BJ (cell line): ENCODE measurements at places on chromosomes 11 and 22. TPM values are rescaled to one million over a fixed set of nuclear protein-coding genes. Genes with fewer than 3 reads are reported as not detected.
A peak's percentile ranks its signal among the peaks of the same experiment; 100 is the strongest.

DNA sequence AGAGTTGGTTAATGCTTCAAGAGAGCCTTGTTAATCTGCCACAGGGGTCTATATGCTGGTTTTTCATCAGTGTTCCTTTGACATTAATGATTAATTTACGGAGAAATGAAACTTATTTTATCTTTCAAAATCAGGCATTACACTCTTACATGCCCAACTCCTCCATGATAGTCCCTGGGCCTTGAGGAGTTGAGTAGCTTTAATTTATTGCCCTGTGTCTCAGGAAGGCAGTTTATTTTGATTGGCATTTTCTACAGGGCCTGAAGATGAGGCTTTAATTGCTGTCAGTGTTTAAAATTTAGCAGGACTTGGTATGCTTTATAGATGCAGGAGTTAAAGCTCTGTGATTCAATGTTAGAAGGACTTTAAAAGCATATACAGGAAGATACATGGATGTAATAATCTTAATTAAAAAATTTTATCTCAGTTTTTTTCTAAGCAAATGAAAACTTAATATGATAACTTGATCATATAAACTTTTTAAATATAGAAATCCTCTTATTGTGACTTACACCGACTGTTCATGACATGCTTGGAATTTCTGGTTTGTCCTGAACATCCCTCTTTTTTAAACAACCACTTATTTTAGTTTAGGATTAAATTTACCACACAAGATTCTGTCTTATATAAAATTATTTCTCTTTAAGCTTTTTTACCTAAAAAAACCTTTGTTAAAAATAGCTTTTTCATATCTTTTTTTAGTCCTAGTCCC is 12.2 kb downstream of the GLYAT start:
- no peak for DNase-seq

- peak; percentile 59 for DNase-seq
Observed at GRCh38 chr11:14386895-14387480, 28.0 kb upstream of the RRAS2 start.

DNA sequence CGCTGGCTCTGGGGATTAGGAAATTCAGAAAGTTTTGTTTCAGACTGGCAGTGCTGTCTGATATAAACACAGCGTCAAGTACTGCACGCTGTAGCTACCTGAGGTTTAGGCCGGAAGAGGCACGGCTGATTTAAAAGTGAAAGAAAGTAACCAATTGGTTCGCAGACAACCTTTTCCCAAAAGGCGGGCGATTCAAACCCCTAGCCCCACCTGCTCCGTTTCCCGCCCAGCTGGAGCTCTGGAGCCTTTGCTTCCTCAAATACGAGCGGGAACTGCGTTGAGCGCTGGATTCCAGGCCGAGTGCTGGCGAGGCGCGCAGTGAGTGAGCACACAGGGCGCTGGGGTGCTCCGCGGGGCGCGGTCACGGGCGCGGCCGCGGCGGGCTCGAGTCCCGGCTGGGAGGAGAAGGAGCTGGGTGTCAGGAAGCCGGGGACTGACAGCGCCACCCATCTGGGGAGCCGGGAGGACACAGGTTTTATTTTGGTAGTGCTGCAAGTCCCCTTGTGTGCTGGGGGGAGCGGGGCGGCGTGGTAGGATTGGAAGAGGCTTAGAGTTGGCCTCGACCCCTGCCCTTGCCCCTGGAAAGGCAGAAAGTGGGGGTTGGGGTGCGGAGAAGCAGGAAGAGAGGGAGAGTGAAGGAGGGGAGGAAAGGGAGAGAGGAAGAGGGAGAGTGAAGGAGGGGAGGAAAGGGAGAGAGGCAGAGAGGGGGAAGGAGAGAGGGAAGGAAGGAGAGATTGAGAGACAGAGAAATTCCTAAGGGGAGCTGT is 2.1 kb downstream of the FAM111A start:
- DNase-seq = peak; percentile 42

DNA sequence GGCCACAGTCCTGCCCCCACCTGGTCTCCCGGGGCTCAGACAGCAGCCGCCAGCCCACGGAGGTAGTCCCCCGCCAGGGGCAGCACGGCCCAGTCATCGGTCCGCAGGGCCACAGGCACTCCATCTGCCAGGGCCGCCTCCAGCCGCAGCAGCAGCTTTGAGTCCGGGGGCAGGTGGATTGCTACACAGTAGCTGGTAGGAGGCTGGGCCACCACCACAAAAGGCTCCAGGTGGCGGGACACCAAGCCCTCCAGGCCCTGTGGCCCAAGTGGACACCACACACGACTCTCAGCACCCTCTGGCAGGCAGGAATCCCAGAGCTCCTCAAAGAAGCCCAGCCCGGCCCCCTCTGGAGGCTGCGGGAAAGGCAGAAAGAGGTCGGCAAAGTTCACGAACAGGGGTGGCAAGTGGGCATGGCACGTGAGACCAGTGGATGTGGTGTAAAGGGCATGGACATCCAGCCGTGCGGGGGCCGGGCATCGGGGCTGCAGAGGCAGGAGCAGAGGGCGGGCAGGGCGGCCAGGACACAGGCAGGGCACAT is 2.9 kb downstream of the AP5B1 start:
- DNase-seq = no peak

GRCh38 chr11:27150098-27150497 is 109.5 kb downstream of the BBOX1 start:
- DNase-seq = no peak

DNA sequence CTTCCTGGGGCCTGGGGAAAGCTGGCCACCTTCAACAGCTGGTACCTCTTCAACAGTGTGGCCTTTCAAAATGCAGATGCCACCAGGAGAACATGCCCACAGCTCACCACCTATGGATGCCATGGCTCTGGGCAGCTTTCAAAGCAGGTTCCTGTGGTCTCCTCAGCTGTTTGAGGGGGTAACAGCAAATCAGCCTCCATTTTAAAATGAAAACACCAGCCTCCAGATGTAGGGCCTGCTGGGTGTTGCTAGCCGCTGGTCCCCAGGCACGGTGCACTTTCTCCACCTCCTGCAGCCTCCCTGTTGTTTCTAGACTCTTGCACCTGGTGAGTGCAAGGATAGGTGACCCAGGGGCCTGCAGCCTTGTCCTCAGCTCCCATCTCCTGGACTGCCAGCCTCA is 10.0 kb downstream of the CDPF1 start:
- no peak for DNase-seq

DNA sequence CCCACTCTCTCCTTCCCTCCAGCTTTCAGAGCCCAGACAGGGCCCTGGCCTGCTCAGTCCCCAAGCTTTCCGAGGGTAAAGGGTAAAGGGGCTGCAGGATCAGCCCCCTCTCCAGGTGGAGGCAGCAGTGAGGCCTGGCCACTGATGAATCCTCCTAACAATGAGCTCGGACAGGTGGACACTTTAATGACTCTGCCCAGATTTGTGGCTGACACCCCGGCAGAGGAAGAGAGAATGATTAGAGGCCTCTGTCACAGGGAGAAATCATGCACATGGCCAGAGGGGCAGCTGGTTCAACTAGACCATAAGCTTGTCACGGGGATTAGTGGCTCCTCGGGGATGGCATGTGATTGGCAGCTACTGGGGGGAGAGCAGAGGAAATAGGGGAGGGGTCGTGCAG is 587.5 kb upstream of the B3GAT1 start:
- no peak for DNase-seq

DNA sequence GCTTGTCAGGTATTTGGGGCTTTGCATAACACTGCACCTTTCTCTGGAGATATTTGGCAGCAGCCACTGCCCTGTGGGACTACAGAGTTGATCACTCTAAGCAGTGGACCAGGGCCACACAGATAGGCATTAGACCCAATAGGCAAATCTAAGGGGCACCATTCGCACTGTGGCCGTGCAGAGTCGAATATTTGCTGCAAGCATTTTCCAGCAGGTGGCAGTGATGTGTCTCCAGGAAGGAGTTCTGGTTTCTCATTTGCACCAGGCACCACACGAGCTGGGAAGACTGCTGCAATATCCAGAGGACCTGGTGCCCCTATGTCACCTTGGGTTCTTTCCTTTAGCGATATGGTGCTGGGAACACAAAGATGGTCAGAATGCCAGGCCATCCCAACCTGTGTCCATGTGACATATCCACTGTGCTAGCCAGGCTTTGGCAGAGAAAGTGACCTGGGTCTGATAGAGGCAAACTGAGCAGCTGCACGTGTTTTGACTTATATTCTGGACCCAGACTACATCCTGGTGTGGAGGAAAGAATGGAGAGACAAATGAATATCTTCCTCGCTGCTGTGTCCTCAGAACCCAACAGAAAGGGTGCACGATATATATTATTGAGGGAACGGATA is 318.7 kb downstream of the BUD13 start:
- DNase-seq = no peak

- no peak for DNase-seq
Observed at GRCh38 chr11:34558211-34558610, 44.6 kb upstream of the ELF5 start.

- no peak for DNase-seq
Observed at GRCh38 chr11:9211322-9211721, 53.8 kb downstream of the DENND5A start.

GRCh38 chr11:43366677-43367076 is 8.0 kb downstream of the TTC17 start:
- no peak for DNase-seq

- DNase-seq = no peak
Observed at GRCh38 chr11:65640483-65641296, 2.8 kb downstream of the SIPA1 start.

DNA sequence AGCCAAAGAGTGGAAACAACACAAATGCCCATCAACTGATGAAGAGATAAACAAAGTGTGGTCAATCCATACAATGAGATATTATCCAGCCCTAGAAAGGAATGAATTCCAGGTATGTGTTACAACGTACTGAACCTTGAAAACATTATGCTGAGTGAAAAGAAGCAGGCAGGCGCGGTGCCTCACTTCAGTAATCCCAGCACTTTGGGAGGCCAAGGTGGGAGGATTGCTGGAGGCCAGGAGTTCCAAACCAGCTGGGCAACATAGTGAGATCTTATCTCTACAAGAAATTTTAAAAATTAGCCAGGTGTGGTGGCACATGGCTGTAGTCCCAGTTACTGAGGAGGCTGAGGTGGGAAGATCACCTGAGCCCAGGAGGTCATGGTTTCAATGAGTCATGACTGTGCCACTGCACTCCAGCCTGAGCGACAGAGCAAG is 24.6 kb upstream of the TESMIN start:
- no peak for DNase-seq

- DNase-seq = no peak
Observed at GRCh38 chr11:87301785-87302540, 264.2 kb downstream of the TMEM135 start.

GRCh38 chr22:39556970-39557841 is 13.3 kb upstream of the CACNA1I start:
- no peak for DNase-seq

DNA sequence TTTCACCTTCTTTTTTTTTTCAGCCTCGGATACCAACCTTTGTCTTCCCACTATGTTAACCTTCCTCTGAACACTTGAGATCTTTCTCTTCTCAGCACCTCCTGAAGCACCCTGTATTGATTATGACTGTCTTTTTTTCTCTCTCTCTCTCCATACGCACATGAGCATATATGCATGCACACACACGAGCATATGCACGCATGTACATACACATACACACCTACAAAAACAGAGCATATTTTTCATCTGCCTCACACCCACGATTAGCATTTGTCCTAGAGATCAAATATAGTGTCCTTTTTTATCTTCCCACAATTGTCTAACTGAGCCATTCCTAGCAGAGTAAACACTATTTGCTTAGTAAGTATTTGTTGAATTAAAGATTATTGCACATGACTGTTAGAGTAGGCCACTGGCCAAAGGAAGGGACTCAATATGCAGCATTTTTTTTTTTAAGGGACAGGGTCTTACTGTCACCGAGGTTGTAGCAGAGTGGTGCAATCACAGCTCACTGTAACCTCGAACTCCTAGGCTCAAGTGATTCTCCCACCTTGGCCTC is 622.2 kb upstream of the CCDC90B start:
- no peak for DNase-seq

DNA sequence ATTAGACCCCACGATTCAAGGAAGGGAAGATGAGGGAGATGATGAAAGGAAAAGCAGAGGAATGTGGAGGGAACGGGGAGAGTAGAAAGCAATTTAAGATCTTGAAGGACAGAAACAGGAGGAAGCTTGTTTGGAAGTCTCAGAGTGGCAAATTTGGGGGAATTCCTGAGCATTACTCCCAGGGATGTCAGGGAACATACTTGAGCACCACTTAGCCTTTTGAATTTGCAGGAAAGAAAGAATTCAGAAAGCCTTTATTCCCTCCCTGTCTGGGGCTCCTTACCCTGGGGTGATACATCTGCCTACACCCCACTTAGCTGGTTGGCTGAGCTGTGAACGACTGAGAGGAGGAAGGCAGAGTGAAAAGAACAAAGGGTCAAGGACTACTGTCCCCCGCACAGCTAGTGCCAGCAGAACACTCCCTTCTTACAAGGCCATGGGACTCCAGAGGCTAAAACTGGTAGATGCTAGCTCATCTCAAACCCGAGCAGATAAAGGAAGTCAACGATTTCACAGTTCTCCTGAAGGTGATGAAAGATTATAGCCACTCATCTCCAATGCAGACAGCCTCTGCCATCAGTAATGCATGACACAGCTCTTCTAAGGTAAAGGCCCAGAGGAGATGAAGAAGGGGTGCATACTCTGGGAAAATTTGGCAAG is 84.0 kb upstream of the AKIP1 start:
- DNase-seq = no peak

DNA sequence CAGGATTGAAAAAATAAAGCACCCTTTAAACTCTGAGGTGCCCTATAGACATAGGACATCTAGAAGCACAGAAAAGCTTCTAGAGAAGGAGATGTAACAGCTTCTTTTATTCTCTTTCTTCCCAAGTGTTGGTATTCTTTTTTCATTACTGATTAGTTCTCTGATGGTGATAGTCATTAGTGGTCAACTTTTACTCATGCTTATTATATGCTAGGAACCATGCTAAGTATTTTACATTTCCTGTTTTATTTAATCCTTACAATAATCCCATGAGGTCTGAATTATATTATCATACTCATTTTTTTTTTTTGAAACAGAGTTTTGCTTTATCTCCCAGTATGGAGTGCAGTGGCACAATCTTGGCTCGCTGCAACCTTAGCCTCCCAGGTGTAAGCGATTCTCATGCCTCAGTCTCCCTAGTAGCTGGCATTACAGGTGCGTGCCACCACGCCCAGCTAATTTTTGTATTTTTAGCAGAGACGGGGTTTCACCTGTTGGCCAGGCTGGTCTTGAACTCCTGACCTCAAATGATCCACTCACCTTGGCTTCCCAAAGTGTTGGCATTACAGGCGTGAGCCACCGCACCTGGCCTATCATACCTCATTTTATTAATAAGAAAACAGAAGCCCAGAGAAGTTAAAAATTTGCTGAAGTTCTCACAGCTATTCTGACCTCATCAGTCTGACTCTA is 3.0 kb downstream of the C11orf52 start:
- DNase-seq = no peak

Gene INS
- polyA plus RNA-seq = not detected in 2 replicates

Gene OR4C3
- not detected in 2 replicates for polyA plus RNA-seq

Gene TEAD1
- 79.2 and 110 TPM in 2 replicates for polyA plus RNA-seq

Gene HBG1
- not detected in 2 replicates for polyA plus RNA-seq

Gene PDGFB
- polyA plus RNA-seq = 0.02 and 0.13 TPM in 2 replicates
